ENCODE measurements at places on chromosomes 2 and 18. TPM values are rescaled to one million over a fixed set of nuclear protein-coding genes. Genes with fewer than 3 reads are reported as not detected.
A peak's percentile ranks its signal among the peaks of the same experiment; 100 is the strongest.

- H3K36me3 ChIP-seq = no peaks in the 10 kb centered on the region
- H3K4me3 ChIP-seq = no peak overlapping the region
- H3K4me1 ChIP-seq = peaks cover 3% of the 10 kb centered on the region
- no peaks in the 10 kb centered on the region for H3K27me3 ChIP-seq
- DNase-seq = no peak
Measured at GRCh38 chr2:217431577-217432269, 571.1 kb downstream of the TNS1 start.

DNA sequence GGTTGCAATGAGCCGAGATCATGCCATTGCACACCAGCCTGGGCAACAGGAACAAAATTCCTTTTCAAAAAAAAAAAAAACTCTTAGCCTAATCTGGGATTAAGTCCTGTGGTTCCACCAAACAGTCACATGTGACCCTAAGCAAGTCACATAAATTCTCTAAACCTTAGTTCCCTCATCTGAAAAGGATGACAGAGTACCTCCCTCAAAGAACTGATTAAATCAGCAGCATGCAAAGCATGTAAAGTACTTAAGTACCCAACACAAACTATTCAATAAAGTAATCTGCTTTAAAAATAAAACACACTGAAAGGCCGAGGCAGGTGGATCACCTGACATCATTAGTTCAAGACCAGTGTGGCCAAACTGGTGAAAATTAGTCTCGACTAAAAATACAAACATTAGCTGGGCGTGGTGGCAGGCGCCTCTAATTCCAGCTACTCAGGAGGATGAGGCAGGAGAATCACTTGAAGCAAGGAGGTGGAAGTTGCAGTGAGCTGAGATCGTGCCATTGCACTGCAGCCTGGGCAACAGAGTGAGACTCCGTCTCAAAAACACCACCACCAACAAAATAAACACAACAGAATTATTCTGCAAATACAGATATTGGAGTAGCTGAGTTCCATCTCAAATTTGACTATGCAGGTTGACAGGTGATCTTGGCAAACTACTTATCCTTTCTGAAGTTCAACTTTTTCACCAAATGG, 7.0 kb downstream of the USP34 start:
- no peak for DNase-seq
- no peak overlapping the region for H3K4me3 ChIP-seq
- H3K36me3 ChIP-seq = peaks cover 27% of the 10 kb centered on the region
- H3K4me1 ChIP-seq = no peaks in the 10 kb centered on the region
- H3K27me3 ChIP-seq = no peaks in the 10 kb centered on the region
- no peak overlapping the region for H3K27ac ChIP-seq

DNA sequence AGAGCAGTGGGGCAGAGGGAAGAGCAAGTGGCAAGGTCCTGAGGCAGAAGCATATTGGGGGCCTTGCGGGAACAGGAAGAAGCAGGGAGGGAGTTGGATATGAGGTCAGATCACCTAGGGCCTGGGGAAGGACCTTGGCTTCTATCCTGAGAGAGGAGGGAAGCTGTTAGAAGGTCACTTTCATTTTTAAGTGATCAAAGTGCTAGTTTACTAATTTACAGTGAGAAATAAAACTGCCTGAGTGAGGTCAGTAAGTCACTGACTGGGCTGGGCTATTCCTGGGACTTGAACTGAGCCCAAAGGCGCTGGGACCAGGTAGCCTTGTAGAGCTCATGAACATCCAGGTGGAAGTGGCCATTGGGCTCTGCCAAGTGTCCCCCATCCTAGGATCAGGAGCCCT, 76.6 kb upstream of the B3GNT7 start:
- DNase-seq = no peak
- H3K4me1 ChIP-seq = no peaks in the 10 kb centered on the region
- no peak overlapping the region for H3K27ac ChIP-seq
- H3K36me3 ChIP-seq = peaks cover 16% of the 10 kb centered on the region

- H3K36me3 ChIP-seq = no peaks in the 10 kb centered on the region
- no peak for DNase-seq
- H3K27me3 ChIP-seq = no peaks in the 10 kb centered on the region
- no peak overlapping the region for H3K4me3 ChIP-seq
Measured at GRCh38 chr2:59903994-59904544, 649.4 kb downstream of the BCL11A start.

DNA sequence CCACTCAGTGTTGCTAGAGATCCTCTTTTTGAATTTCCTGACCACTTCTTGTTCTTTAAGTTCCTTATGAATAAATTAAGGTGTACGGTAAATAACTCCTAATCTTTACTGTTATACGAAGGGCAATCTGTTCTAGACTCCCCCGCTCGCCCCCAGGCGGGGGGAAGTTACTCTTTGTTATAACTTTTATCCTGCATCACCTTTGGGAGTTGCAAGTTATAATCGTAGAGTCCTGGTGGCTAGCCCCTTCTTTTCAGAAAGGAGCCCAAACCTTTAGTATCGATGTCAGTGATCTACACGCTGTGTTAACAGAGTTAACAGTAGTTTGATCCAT, 652 bp downstream of the GCA start:
- H3K4me3 ChIP-seq = peak overlapping the region; percentile 98
- no peak overlapping the region for H3K27ac ChIP-seq
- no peaks in the 10 kb centered on the region for H3K36me3 ChIP-seq
- DNase-seq = no peak

The MREG gene
- 21.8 TPM for total RNA-seq
